ENCODE measurements at places on chromosomes 3 and 15. TPM values are rescaled to one million over a fixed set of nuclear protein-coding genes. Genes with fewer than 3 reads are reported as not detected.

GRCh38 chr3:68468695-68469375 lies 463.5 kb downstream of the TAFA4 start:
- DNase-seq = no peak

GRCh38 chr3:112136959-112137693 lies 4.1 kb upstream of the GCSAM start:
- no peak for DNase-seq

- no peak for DNase-seq
These were observed 52.3 kb downstream of the SUCLG2 start for GRCh38 chr3:67601919-67602608.

DNA sequence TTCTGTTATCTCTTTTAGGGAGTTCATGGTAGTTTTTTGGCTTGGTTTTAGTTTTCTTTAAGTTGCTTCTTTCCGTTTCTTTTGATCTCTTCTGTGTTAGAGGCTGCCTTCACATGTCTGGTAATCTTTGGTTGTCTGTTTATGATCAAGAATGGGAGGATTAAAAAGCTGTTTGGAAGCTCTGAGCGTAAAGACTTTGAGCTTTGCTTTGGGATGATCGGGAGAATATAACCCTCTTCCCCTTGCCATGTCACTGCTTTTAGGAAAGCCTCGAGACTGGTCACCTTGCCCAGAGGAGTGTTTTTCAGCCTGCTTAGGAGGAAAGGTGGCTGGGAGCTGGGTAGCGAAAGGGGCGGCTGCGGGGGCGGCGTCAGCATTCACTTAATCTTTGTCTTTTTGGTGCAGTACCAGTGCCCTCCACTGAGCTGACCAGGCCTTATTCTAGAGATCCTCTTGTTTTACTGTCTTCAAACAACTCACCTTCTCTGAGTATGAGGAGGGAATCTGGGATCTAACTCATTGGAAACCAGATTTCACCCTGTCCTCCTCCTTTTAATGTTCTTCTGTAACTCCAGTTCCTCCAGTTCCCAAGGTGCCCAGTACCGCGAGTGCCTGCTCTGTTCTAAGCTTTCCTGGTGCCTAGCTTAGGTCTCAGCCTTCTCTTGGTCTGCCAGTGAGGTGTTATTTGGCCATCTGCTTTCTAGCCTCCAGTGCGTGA lies 15.5 kb downstream of the TATDN2 start:
- DNase-seq = no peak

- no peak for DNase-seq
These were observed 220.7 kb downstream of the MEIS2 start for GRCh38 chr15:36879568-36880222.

DNA sequence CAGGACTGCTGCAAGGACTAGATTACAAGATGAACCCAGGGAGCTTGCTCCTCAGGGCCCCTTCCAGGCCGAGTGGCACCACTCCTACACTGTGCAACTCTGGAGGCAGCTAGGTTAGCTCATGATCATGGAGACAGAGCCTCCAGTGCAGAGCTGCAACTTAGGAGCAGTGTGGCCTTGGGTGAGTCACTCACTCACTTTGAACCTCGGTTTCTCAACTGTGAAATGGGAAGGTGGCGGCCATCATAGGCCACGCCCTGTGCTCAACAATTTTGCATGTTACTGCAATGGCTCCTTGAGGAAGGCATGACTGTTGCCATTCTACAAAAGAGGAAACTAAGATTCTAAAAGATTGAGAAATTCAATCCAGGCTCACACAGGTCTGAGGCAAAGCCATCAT lies 11.2 kb upstream of the CXCR6 start:
- DNase-seq = no peak

- no peak for DNase-seq
These were observed 31.8 kb upstream of the ARHGEF3 start for GRCh38 chr3:56833536-56833935.

DNA sequence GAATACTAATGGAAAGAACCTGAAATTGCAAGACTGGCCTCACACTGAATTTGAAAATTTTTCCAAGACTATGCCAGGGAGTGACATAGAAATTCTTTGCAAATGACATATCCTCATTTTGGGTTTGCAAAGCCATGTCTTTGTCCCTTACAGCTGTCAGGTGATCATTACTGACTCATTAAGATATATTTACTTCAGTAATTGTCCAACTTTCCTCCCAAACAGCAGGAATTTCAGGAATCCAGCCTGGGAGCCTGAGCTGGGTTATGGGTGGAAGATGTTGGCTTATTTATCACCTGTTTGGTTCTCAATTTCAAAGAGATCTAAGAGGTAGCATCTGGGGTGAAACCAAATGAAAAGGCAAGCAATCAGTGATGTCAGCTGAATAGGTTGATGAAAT lies 111.6 kb upstream of the ACP3 start:
- DNase-seq = no peak

- DNase-seq = no peak
These were observed 537.8 kb downstream of the OTOL1 start for GRCh38 chr3:162034368-162034767.

Gene UBL7
- 44.6 TPM for total RNA-seq

Gene LSAMP
- 5.2 TPM for total RNA-seq

Gene SPATA12
- total RNA-seq = not detected
